IMR-90 (cell line): ENCODE measurements at places on chromosomes 7 and 10.

GRCh38 chr10:117677890-117678500 is 135.4 kb downstream of the EMX2 start:
- DNase-seq, result no peak

- DNase-seq, result peak; percentile 48
These were observed 109.3 kb downstream of the DKK1 start for GRCh38 chr10:52423369-52423768.

GRCh38 chr10:1308173-1308961 is 252.2 kb downstream of the WDR37 start:
- DNase-seq, result no peak

GRCh38 chr7:117118579-117119180 is 165.4 kb downstream of the ST7 start:
- DNase-seq, result no peak

- DNase-seq, result no peak
These were observed 16.2 kb downstream of the GPR22 start for GRCh38 chr7:107486041-107486440.

DNA sequence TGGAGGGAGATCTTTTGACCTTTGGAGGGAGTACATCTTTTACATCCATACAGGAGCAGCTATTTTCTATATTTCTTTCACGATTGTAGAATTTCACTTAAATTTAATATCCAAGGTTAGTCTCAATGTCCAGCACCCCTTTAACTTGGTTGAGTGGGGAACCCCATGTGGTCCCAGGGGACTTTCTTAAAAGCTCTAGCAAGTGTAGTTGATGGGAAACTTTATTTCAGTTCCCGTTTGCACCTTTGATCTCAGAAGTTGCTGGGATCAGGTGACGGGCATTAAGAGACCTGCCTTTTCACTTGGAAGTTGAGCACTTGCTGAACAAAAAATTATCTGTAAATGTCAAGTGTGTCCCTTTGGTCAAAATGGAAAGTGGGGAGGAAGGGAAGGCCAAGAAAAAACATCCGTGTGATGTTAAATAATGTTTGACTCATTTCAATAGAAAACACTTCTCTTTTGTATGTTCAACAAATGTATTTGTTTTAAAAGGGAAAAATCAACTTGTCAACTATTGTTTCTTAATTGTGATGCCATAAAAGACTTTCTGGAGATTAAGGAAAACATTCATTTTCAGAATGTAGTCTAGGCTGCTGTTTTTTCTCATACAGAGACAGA is 370.1 kb upstream of the GALNT17 start:
- DNase-seq, result no peak

DNA sequence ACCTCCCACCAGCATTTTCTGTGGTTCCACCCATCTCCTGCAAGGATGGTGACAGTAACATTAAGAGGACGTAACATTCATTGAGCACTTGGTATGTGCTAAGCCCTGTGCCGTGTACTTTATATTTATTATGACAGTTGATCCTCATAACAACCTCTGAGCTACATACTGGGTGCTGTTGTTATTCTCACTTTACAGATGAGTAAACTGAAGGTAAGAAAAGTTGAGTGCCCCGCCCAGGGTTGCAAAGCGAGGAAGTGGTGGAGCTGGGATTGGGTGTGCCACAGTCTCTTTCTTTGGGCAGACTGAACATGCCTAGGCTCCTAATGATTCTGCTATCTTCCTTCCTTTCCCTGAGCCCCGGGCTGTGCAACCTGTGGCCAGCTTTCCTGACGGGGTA is 107.4 kb downstream of the SH3PXD2A start:
- DNase-seq, result no peak

DNA sequence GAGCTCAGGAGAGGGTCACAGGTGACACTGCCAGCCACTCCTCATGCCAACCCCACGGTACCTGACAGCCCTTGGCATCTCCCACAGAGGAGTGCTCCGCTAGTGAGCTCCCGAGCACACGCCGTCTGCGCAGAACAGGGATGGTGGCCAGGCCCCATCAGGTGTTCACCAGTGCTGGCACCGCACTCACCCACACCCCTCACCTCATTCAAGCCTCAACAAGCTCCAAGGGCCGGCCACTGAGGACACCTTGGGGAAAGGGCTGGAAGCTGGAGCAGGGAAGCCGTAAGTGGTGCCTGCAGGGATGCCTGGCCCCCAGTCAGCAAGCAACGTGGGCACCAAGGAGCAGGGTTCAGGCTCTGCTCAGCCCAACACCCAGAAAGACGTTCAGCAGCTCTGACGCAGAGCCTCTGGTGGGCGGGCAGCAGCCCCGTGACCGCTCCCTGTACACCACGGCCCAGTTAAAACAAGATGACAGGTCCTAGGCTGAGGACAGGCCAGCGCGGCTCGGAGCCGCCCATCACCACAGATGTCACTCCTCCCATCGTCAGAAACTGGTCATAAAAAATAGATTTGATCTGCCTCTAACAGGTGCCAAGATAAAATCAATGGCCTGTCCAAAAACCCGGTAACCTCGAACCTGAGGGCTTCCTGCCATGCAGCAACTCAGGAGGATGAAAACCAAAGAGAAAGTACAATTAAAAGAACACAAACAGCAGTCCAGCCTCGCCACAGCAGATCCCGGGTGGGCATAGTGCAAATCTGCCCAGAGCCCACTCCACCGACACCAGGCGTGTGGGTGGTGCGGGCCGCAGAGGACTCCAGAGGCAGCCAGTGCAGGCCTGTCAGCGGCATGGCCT is 275.9 kb downstream of the MAD1L1 start:
- no peak for DNase-seq

- peak; percentile 58 for DNase-seq
These were observed 448 bp downstream of the SEC24C start for GRCh38 chr10:73744664-73744975.

GRCh38 chr10:124066781-124067714 is 26.4 kb downstream of the CHST15 start:
- DNase-seq, result no peak

DNA sequence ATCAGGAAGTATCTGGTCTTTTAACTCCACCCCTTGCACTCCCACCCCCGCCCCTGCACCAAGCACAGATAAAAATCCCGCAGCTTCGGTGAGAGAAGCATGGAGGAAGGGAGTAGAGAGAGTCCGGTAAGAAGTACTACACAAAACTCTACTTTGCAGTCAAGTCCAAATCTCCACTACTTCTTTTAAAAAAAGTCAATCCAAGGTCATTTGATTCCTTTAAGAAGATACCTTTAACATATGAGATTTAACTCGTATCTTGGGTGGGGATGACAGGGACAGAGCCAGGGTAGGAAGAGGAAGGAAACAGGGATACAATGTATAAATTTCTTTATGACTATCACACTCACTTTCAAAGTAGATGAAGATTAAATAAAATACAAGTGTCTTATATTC is 132.1 kb downstream of the NRBF2 start:
- DNase-seq, result peak; percentile 68

DNA sequence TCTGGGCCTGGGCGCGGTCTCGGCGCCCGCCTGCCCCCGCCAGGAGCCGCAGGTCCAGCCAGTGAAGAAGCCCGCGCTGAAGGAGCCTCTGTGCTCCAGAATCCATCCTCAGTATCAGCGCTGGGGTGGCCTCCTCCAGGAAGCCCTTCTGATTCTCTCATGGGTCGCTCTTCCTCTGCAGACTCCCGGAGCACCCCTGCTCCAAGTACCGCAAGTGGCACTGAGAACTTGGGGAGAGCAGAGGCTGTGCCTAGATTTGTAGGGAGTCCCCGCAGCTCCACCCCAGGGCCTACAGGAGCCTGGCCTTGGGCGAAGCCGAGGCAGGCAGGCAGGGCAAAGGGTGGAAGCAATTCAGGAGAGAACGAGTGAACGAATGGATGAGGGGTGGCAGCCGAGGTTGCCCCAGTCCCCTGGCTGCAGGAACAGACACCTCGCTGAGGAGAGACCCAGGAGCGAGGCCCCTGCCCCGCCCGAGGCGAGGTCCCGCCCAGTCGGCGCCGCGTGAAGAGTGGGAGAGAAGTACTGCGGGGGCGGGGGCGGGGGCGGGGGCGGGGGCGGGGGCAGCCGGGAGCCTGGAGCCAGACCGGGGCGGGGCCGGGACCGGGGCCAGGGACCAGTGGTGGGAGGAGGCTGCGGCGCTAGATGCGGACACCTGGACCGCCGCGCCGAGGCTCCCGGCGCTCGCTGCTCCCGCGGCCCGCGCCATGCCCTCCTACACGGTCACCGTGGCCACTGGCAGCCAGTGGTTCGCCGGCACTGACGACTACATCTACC is at the start of gene ALOX5:
Gene ALOX5, plus strand, starts transcription at position 641 of the 774 bp plus-strand sequence. Its CDS starts 64 bp downstream, at position 705.
- DNase-seq, result no peak

DNA sequence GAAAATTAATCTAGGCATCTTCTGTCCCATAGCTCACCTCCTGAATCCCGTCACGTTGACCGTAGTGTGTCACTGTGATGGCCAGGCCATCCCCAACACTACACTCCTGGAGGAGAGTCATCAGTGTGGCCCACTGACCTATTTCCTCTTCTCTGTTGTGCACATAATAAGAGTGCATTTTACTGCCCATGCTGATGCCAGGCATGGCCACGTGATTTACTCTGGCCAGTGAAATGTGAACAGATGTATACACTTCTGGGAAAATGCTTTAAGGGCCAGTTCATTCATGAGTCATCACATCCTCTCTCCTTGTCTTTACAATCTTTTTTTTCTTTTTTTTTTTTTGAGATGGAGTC is 101.9 kb upstream of the PIP4K2A start:
- DNase-seq, result peak; percentile 96

GRCh38 chr7:156843157-156843556 is 49.8 kb downstream of the LMBR1 start:
- DNase-seq, result no peak

DNA sequence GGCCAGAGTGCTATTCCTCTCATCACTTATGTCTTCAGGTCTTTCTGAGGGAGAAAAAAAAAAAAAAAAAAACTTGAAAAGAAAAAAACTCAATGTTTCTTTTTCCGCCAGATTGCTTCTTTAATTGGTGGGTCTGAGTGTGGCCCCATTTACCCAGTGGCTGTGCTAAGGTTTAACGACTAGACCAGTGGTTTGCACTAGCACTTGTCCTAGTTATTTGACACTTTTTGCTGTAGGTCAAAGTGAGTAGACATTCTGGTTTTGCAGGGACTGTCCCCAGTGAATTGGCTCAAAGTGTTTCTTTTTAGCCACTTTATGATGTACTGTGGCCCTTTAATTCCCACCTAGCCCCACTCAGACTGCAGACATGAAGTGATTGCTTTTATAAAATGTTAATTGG is 273.3 kb downstream of the PTEN start:
- DNase-seq, result no peak

DNA sequence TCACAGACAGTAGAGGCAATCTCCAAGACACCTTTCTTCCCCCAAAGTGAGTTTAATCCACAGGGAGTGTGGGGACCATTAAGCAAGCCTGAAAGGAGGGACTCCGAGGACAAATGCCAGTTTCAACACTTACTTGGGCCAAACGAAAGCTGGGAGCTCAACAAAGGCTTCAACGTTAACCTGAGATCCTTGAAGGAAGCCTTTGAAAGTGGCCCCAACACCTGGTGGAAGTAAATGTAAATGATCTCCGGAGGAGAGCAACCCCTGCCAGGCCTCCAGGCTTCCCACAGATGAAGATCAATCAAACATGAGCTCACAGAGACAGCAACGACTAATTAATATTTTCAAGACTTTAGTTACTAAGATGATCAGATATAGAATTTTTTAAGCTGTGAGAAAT is 103.8 kb downstream of the PIP4K2A start:
- no peak for DNase-seq

DNA sequence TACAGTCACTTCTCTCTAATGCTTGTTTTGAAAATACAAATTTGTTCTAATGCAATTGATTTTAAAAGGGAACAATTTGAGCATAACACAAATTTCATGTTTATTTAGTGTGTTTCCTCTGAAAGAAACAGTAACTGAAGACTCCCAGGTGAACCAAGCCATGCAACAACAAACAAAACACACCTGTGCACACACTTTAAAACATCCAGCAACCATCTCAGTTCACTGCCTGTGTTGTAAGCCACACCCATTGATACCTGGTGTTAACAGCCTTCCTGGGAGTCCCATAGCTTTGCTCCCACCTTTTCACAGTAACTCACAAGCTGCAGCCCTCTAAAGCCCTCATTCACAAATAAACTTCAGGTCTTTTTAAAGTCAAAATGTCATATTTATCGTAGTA is 89.3 kb downstream of the DOCK4 start:
- no peak for DNase-seq

- DNase-seq, result no peak
These were observed 176.6 kb downstream of the TPK1 start for GRCh38 chr7:144659211-144659610.

DNA sequence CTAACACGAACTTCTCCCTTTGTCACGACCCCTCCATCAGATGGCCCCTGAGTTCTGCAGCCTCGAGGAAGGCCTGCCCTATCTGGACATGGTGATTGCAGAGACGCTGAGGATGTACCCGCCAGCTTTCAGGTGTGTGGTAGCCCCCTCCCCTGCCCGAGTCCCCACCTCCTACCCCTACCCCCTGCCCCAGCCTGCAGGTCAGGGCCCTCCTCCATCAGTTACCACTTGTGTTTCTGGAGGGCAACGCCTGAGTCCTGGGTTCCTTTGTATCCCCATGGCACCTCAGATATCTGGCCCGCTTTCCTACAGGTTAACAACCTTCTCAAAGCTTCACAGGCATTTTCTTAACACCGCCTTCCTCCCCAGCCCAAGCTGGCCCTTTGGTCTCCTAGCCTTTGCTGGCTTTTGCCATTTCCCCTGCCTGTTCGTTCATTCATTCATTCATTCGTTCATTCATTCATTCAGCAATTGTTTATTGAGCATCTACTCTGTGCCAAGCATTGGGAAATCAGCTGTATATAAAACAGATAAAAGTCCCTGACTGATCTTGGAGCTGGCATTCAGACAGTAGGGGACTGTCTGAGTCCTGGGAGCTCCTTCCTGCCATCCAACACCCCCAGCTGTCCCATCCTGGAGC is 55.6 kb downstream of the PARP12 start:
- no peak for DNase-seq

DNA sequence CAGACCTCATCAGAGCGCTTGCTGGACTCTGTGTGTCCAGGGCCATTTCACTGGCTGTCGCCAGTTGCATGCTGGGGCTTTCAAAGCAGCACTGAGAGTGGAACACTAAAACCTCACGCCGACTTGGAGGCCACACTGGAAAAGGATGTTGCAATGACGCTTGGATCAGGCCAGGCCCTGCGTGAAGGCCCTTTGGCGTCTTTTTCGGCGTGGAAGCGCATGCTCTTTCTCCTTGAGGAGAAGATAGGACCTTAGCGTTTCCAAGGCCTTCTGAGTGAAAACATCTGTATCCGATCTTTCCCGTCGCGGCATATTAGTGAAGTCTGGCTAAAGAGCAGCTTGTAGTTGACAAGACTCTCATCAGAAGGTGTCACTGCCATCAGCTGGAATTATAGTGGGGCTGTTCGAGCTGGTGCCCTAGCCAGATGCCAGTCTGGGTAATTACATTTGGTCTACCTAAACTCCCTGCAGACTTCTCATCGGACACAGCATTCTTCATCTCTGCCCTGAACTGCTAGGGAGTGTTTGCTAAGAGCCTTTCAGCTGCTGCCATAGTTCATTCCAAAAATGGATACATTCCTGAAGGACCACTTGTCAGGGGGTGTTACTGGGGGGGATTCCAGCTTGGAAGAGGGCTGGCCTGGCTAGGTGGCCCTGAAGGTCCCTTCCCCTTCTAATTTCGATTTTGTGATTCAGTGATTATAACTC is 167.7 kb upstream of the TCF7L2 start:
- DNase-seq, result no peak

- no peak for DNase-seq
These were observed 456.7 kb upstream of the FOXK1 start for GRCh38 chr7:4225361-4225771.
